GF-D8 (cell line): ENCODE measurements at places on chromosomes 1 and 21.

GRCh38 chr1:58726581-58726980 is 26.7 kb upstream of the MYSM1 start:
- DNase-seq, result no peak

DNA sequence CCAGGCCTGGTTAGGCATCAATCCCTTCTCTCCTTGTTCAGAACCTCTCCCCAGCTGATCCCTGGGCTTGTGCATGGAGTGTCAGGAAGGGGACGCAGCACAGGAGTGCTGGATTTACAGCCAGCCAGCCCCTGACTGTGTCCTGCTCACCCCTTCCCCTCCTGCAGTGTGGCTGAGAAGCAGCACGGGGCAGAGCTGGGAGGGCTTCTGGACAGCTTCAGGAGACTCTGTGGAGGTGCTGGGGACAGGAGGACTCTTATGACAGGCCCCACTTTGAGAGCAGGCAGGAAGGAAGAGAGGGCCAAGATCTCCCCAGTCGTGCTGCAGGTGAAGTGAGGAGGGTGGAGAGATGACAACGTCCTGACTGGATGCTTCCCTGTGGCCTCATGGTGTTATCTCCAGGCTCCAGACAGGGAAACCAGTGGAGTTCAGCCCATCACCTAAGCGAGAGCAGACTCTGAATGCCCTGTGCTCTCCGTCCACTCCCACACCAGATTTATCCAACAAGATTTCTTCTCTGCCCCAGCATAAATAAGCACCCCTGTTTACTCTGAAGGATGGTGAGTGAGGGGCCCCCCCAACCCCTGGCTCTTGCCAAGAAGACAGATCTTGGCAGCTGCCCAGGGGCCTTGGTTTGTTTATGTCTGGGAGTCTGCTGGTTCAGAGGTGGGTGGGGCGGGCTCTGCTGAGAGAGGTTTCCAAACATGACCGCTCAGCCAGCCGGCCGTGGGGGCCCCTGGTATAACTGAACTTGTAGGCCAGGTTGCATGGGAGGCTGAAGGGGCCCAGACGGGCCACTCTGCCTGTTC is 21.3 kb downstream of the TMCC2 start:
- no peak for DNase-seq

GRCh38 chr1:107622966-107623365 is 342.0 kb downstream of the VAV3 start:
- no peak for DNase-seq

GRCh38 chr1:163085041-163085903 is 16.1 kb downstream of the RGS4 start:
- DNase-seq, result no peak

- DNase-seq, result no peak
These were observed 147.1 kb downstream of the ASTN1 start for GRCh38 chr1:177017287-177017852.

GRCh38 chr1:114272593-114272992 is 118.9 kb upstream of the SYT6 start:
- DNase-seq, result no peak
